ENCODE measurements at places on chromosomes 7 and 10. TPM values are rescaled to one million over a fixed set of nuclear protein-coding genes. Genes with fewer than 3 reads are reported as not detected.

DNA sequence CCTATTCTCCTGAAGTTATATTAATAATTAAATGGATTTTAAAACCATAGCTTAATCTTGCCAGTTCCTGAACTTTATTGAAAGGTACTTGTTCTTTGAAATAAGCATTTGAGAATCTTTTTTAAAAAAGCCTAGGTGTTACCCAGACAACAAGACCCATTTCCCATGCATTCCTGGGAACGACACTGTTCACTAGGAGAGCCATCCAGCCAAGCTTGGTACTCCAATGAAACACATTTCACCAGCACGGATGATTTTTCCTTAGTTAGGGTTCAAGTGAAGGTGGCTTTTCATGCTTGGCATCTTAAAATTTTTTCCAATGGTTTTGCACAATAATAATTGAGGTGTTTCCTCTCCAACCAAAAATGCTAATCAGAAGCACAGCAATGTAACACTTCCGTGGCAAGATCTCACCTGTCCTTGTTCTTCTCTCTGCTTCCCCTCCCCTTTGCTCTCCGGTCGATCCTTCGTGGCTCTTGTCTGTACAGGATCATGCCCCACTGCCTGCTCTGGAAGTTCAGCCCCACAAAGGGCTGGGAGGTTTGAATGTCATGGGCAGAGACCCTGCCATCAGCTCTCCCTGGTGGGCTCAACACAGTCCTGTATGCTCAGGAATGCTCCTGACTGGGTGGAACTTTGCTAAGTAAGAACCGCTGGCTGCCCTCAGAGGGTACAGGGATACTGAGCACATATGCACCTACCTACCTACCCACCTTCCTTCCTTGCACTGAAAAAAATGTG, 69.7 kb upstream of the AQP1 start:
- no peak overlapping the region for H3K4me3 ChIP-seq
- no peak overlapping the region for H3K27ac ChIP-seq
- no peaks in the 10 kb centered on the region for H3K4me1 ChIP-seq
- no peaks in the 10 kb centered on the region for H3K27me3 ChIP-seq
- no peaks in the 10 kb centered on the region for H3K36me3 ChIP-seq

DNA sequence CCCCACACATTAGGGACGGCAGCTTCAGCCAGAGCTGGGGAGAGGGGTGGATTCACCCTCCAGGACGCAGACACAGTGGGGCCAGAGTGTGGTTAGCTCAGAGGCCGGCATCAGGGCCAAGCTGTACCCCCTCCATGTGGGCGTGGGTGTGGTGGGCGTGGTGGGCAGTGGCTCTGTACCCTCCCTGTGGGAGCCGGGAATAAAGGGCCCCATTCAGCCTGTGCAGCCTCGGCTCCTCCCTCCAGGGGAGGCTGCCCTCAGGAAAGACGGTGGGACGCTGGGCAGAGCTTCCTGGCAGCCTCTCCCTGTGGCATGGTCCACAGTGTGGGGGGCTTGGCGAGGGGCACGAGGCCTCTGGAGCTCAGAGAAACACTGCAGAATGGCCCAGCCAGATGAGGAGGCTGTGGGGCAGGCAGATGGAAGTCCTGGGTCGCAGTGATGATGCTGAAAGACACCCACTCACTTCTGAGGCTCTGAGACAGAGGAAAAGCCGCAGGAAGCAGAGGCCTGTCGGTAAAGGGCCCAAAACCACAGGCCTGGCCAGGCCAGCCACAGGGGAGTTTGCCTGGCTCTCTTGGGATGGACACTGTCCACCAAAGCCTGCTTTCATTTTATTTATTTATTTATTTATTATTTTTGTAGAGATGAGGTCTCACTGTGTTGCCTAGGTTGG, 108.0 kb downstream of the SH3PXD2A start:
- no peaks in the 10 kb centered on the region for H3K27me3 ChIP-seq
- no peak overlapping the region for H3K4me3 ChIP-seq
- H3K4me1 ChIP-seq: peaks cover 6% of the 10 kb centered on the region
- H3K27ac ChIP-seq: no peak overlapping the region
- H3K36me3 ChIP-seq: no peaks in the 10 kb centered on the region
- no peak for DNase-seq

DNA sequence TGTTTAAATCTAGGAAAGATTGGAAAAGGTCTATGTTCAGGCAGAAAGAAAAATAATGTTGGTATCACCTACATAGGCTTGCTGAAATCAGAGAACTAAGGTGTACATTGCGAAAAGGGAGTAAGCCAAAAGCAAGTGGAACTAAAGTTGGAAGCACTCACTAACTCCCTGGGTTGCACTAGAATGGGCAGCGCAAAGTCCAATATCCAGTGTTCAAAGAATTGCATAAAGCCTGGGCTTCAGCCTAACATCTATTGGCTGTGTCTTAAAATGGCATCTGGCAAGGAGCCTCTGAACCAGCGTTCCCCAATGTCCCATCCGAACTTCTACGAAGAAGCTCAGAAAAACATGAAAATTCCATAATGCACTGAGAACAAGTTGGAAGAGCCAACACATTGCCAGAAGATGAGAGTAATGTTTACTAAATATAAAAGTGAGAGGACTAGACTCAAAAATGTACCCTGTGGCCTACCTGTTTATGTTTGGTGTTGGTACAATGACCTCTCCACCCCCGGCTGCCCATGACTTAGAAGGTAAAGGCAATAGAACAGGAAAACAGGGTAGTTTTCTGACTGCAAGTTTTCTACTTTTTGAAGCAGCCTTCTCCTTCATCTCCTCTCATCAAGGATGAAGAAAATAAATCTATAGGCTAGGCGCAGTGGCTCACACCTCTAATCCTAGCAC, 275.9 kb upstream of the GHITM start:
- no peak overlapping the region for H3K27ac ChIP-seq
- H3K36me3 ChIP-seq: no peaks in the 10 kb centered on the region
- no peak overlapping the region for H3K4me3 ChIP-seq
- no peaks in the 10 kb centered on the region for H3K4me1 ChIP-seq
- no peak for DNase-seq
- H3K27me3 ChIP-seq: peaks cover 3% of the 10 kb centered on the region

GRCh38 chr7:124552217-124552616, 213.4 kb downstream of the GPR37 start:
- H3K4me3 ChIP-seq: no peak overlapping the region
- H3K27ac ChIP-seq: no peak overlapping the region
- H3K36me3 ChIP-seq: no peaks in the 10 kb centered on the region
- H3K4me1 ChIP-seq: no peaks in the 10 kb centered on the region
- no peaks in the 10 kb centered on the region for H3K27me3 ChIP-seq

GRCh38 chr10:113610631-113611601, 52.9 kb downstream of the NRAP start:
- no peaks in the 10 kb centered on the region for H3K4me1 ChIP-seq
- H3K36me3 ChIP-seq: no peaks in the 10 kb centered on the region
- H3K27ac ChIP-seq: no peak overlapping the region

GRCh38 chr10:78875331-78875877, 193.4 kb upstream of the ZMIZ1 start:
- peaks cover 12% of the 10 kb centered on the region for H3K27me3 ChIP-seq
- H3K27ac ChIP-seq: no peak overlapping the region
- peaks cover under 1% of the 10 kb centered on the region for H3K36me3 ChIP-seq
- no peak for DNase-seq
- H3K4me1 ChIP-seq: no peaks in the 10 kb centered on the region

GRCh38 chr10:42987575-42987974, 89.3 kb upstream of the RET start:
- H3K27ac ChIP-seq: no peak overlapping the region
- no peaks in the 10 kb centered on the region for H3K36me3 ChIP-seq
- H3K27me3 ChIP-seq: no peaks in the 10 kb centered on the region
- H3K4me1 ChIP-seq: peaks cover 19% of the 10 kb centered on the region

- DNase-seq: peak; percentile 22
- H3K27ac ChIP-seq: no peak overlapping the region
- no peaks in the 10 kb centered on the region for H3K27me3 ChIP-seq
- H3K4me3 ChIP-seq: no peak overlapping the region
- no peaks in the 10 kb centered on the region for H3K36me3 ChIP-seq
These were observed 43.2 kb downstream of the BTRC start for GRCh38 chr10:101397140-101397539.

GRCh38 chr10:110803830-110804338, 67.8 kb upstream of the PDCD4 start:
- H3K27me3 ChIP-seq: no peaks in the 10 kb centered on the region
- H3K4me3 ChIP-seq: no peak overlapping the region
- peak; percentile 44 for DNase-seq
- H3K27ac ChIP-seq: peak overlapping the region; percentile 32
- H3K36me3 ChIP-seq: no peaks in the 10 kb centered on the region

- peak overlapping the region; percentile 14 for H3K4me3 ChIP-seq
- peak overlapping the region; percentile 89 for H3K27ac ChIP-seq
- H3K27me3 ChIP-seq: no peaks in the 10 kb centered on the region
- peak; percentile 53 for DNase-seq
- peaks cover 31% of the 10 kb centered on the region for H3K4me1 ChIP-seq
These were observed 104.6 kb upstream of the GDF10 start for GRCh38 chr10:47195274-47195885.

GRCh38 chr10:73838827-73839226, 27.4 kb upstream of the NDST2 start:
- no peak overlapping the region for H3K4me3 ChIP-seq
- H3K27ac ChIP-seq: no peak overlapping the region
- no peaks in the 10 kb centered on the region for H3K4me1 ChIP-seq
- H3K36me3 ChIP-seq: peaks cover 6% of the 10 kb centered on the region
- no peaks in the 10 kb centered on the region for H3K27me3 ChIP-seq

DNA sequence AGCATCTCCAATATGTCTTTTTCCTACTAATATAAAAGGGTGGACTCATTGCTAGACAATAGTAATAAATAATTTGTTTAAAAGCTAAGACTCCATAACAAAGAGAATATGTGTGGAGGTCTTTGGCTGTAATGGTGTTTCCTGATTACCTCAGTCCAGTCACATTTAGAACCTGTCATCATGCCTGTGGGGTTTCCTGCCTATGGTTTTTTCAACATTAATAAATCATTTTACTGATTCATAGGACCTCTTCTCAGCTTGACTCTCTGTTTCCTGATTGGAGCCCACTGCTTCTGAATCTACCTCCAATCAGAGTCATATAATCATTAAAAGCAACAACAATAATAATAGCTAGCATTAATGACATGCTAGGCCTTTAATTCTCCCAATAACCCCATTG, 52.4 kb upstream of the GNAI1 start:
- peaks cover 11% of the 10 kb centered on the region for H3K4me1 ChIP-seq
- H3K36me3 ChIP-seq: no peaks in the 10 kb centered on the region
- DNase-seq: no peak
- H3K27me3 ChIP-seq: no peaks in the 10 kb centered on the region
- H3K27ac ChIP-seq: no peak overlapping the region

DNA sequence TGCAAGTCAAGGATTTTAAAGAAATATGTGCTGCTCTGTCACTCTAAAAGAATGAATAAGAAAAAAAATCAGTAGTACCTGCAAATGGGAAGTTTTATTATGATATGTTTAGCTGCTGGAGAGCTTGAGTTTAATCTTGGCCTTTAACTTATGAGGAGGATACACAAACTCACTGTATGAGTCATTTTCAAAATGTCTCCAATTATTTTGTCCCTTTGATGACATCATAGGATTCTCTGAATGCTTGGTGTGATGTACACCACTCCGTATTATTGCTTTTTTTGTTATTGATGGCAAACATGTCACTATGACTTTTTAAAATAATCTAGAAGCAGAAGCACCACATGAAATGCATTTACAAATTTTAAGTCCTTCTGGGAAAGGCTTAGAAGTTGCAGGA, 125.8 kb downstream of the RALA start:
- no peak overlapping the region for H3K4me3 ChIP-seq
- H3K4me1 ChIP-seq: peaks cover 14% of the 10 kb centered on the region
- DNase-seq: no peak
- peaks cover 19% of the 10 kb centered on the region for H3K36me3 ChIP-seq
- H3K27me3 ChIP-seq: no peaks in the 10 kb centered on the region

- H3K4me1 ChIP-seq: peaks cover 13% of the 10 kb centered on the region
- H3K4me3 ChIP-seq: no peak overlapping the region
- no peak overlapping the region for H3K27ac ChIP-seq
- peaks cover 20% of the 10 kb centered on the region for H3K36me3 ChIP-seq
- DNase-seq: no peak
- H3K27me3 ChIP-seq: peaks cover 28% of the 10 kb centered on the region
These were observed 2.4 kb upstream of the MKI67 start for GRCh38 chr10:128128582-128128981.

DNA sequence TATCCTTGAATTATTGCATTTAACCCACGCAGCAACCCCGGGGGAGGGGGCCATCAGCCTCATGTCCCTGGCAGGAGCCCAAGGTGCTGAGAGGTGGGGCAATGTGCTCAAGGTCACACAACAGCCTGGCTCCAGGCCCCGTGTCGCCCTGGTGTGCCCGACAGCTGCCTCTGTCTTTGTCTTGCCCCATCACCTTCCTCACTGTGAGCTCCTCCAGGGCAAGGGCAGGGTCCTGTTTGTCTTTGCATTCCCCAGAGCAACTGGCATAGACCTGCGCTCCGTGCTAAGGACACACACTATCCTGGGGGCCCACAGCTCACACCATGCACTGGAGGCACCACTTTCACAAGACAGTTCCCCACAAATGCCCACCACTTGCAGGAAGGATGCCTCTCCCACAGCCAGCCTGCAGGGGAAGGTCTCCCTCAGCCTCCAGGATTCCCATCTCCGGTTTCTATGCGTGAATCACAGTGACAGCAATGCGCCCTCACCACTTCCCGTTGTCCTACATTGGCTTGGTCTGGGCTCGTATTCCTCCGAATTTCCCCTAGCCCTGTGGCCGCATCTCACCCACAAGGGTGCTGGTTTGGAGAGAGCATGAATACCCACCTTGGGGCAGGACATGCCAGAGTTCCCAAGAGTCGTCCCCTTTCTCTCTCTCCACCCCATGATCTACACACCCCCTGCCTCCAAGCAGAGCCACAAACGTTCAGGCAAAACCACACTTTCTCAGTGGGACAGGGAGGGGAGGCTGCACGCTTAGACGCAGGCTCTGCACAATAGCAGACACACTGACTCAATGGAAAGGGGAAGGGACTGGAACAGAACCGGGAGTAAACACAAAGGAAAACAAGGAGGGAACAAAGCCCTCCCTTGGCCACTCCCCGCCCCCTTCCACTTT, 10.3 kb downstream of the ITPRIP start:
- peaks cover 26% of the 10 kb centered on the region for H3K36me3 ChIP-seq
- H3K4me3 ChIP-seq: peak overlapping the region; percentile 64

GRCh38 chr10:44749151-44749550, 162.0 kb upstream of the TMEM72 start:
- no peaks in the 10 kb centered on the region for H3K36me3 ChIP-seq
- peaks cover 4% of the 10 kb centered on the region for H3K27me3 ChIP-seq
- H3K27ac ChIP-seq: no peak overlapping the region
- DNase-seq: no peak
- H3K4me1 ChIP-seq: no peaks in the 10 kb centered on the region

- H3K4me3 ChIP-seq: no peak overlapping the region
- no peak overlapping the region for H3K27ac ChIP-seq
- no peak for DNase-seq
- no peaks in the 10 kb centered on the region for H3K36me3 ChIP-seq
- H3K4me1 ChIP-seq: peaks cover 7% of the 10 kb centered on the region
These were observed 13.1 kb upstream of the NKX2-3 start for GRCh38 chr10:99519690-99520039.

GRCh38 chr7:157678501-157678900, 341.7 kb downstream of the DNAJB6 start:
- H3K27ac ChIP-seq: no peak overlapping the region
- H3K36me3 ChIP-seq: no peaks in the 10 kb centered on the region
- peaks cover 4% of the 10 kb centered on the region for H3K4me1 ChIP-seq
- H3K4me3 ChIP-seq: no peak overlapping the region
- H3K27me3 ChIP-seq: peaks cover 82% of the 10 kb centered on the region
- no peak for DNase-seq

The FEZF1 gene
- total RNA-seq: not detected

The AUTS2 gene
- 0.78 TPM for total RNA-seq

The KIAA1549 gene
- 2.2 TPM for total RNA-seq

The FGF8 gene
- not detected for total RNA-seq

The CYP2C8 gene
- 0.35 TPM for total RNA-seq

The CTAGE6 gene
- total RNA-seq: not detected

The SPRN gene
- total RNA-seq: not detected

The NACAD gene
- total RNA-seq: 0.35 TPM

The VWDE gene
- 1.5 TPM for total RNA-seq

The ELOVL3 gene
- total RNA-seq: not detected

All from activated naive CD8-positive, alpha-beta T cell treated with anti-CD3 and anti-CD28 coated beads for 36 hours (primary cell).